ENCODE measurements at places on chromosomes 6 and 20.
A peak's percentile ranks its signal among the peaks of the same experiment; 100 is the strongest.

DNA sequence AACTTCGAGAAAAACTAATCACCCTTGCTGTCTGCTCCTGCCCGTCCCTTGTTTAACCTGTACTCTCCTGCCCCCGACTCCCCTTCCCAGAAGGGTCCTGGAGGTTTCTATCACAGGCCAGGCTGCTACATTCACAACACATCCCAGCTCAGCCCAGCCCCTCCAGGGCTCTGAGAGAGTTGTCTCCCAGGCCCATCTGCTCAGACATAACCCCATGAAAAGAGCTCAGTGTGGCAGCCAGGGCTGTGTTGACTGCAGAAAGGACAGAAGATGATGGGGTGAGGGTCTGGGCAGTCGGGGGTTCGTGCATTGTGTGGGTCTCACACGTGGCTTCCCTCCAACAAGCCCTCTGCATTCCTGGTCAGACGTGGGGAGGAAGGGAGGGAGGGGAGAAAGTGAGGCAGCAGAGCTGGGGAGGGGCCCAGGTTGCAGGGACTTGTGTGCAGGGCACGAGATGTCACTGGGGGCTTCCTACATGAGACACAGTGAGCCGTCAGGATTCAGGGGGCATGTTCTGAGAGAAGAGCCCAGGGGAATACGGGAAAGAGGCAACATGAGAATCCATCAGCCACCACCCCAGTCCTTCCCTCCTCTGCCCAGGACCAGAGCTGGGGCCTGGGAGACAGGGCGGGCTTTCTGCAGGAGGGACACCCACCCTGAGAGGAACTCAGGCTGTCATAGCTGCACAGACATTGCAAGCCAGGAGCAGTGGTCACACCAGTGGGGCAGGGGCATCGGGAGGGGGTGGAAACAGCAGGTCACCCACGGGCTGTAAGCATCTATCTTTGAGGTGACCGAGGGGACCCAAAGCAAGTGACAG, 372.9 kb downstream of the PREX1 start:
- DNase-seq, result no peak

- no peak for DNase-seq
Observed at GRCh38 chr6:50815436-50816114, 3.1 kb upstream of the TFAP2B start.

- DNase-seq, result peak; percentile 92
Observed at GRCh38 chr6:33850869-33851541, 47.2 kb upstream of the MLN start.

GRCh38 chr20:998231-998830, 3.8 kb downstream of the RSPO4 start:
- no peak for DNase-seq

GRCh38 chr6:138955262-138955661, 32.8 kb downstream of the REPS1 start:
- DNase-seq, result no peak

- DNase-seq, result no peak
Observed at GRCh38 chr6:92682516-92683398, 736.6 kb downstream of the EPHA7 start.

DNA sequence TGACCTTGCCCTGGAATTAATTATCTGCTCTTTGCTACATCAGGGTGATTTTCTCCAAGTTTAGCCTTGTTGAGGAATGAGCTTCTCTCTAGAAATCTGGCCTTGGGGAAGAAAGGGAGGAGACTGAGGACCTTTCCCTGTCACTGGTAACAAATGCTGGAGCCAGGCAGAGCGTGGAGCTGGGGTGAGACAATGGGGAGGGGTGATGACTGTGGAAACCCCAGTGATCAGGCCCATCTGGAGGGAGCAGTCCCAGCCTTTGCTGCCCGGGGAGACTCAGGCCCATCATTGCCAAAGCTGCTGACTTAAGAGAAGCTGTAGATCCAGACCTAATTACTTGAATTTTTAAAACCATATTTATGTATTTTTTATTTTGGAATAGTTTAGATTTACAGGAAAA, 31.3 kb downstream of the BCAS4 start:
- no peak for DNase-seq

GRCh38 chr20:16407251-16408067, 165.8 kb downstream of the KIF16B start:
- no peak for DNase-seq

GRCh38 chr6:132016396-132016795, 65.2 kb upstream of the CCN2 start:
- DNase-seq, result no peak

DNA sequence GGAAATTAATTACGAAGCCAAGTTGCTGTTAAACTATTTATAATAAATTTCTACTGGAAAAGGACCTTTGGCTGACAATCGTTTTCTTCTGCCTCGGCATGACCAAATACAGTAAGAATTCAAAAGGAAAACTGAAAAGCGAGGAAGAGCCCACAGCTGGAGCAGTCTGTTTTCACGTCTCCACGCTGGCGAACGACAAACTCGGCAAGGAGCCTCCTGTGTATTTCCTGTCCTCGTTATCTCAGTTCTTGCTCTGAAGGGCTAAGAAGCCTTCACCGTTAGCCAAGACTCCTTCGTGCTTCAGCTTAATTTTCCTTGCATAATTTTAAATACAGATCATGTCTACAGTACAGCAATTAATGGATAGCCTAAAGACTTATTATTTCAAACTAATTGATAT, 214.3 kb upstream of the PLCB4 start:
- no peak for DNase-seq

- DNase-seq, result no peak
Observed at GRCh38 chr6:105804424-105804823, 281.7 kb upstream of the PRDM1 start.

DNA sequence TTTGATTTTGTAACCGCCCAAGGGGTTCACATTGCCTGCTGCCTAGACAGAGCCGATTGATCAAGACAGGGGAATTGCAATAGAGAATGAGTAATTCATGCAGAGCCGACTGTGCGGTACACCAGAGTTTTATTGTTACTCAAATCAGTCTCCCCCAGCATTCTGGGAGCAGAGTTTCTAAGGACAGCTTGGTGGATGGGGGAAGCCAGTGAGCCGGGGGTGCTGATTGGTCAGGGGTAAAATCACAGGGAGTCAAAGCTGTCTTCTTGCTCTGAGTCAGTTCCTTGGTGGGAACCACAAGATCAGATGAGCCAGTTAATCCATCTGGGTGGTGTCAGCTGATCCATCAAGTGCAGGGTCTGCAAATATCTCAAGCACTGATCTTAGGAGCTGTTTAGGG, 60.0 kb upstream of the EZR start:
- DNase-seq, result no peak

- no peak for DNase-seq
Observed at GRCh38 chr6:34600796-34601195, 44.7 kb upstream of the SPDEF start.

- DNase-seq, result no peak
Observed at GRCh38 chr6:148524471-148524882, 181.8 kb downstream of the SASH1 start.

DNA sequence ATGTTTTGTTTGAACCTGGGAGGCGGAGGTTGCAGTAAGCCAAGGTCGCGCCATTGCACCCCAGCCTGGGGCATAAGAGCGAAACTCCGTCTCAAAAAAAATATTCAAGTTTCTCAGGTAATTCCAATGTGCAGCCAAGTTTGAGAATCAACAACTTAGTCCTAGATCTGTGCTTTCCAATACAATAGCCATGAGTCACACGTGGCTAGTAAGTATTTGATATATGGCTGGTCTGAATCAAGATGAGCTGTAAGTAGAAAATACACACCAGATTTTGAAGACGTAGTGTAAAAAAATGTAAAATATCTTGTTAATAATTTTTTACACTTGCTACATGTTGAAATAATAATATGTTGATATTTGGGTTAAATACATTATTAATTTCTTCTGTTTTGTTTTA, 35.0 kb upstream of the BTBD3 start:
- no peak for DNase-seq

DNA sequence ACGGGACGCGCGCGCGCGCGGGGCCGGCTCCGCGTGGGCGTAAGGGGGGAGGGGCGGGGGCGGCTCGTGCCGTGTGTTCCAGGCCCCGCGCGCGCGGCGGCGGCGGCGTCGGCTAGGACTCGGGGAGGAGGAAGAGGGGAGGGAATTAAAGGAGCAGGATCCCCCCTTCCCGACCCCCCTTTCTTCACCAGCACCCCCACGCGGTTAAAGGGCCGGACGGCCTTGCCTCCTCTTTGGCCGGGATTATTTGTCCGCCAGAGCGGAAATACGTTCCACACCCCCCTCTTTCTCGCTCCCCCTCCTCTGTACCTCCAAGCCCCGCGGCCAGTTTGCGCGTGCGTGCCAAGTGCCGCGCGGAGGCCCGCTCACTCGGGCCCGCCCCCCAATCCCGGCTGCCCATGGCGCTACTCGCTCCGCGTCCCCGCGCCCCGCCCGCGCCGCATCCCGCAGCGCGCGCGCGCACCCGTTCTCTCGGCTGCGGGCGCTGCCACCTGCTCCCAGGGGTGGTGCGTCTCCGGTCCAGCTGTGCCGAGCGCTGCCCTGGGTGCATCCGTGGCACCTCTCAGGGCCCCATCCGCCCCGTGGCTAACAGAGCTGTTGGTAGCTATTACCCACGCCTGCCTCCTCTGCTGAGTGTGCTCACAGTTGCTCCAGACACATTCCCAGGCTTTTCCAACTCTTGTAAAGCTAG, at the start of gene ZBTB12:
Gene ZBTB12, minus strand, starts transcription at position 134 of the 691 bp plus-strand sequence. CDS start 781 bp downstream, outside the sequence.
- DNase-seq, result peak; percentile 97

- DNase-seq, result no peak
Observed at GRCh38 chr6:1652842-1653241, 43.1 kb downstream of the FOXC1 start.

- DNase-seq, result peak; percentile 42
Observed at GRCh38 chr6:35736253-35736894, 458 bp upstream of the ARMC12 start.

DNA sequence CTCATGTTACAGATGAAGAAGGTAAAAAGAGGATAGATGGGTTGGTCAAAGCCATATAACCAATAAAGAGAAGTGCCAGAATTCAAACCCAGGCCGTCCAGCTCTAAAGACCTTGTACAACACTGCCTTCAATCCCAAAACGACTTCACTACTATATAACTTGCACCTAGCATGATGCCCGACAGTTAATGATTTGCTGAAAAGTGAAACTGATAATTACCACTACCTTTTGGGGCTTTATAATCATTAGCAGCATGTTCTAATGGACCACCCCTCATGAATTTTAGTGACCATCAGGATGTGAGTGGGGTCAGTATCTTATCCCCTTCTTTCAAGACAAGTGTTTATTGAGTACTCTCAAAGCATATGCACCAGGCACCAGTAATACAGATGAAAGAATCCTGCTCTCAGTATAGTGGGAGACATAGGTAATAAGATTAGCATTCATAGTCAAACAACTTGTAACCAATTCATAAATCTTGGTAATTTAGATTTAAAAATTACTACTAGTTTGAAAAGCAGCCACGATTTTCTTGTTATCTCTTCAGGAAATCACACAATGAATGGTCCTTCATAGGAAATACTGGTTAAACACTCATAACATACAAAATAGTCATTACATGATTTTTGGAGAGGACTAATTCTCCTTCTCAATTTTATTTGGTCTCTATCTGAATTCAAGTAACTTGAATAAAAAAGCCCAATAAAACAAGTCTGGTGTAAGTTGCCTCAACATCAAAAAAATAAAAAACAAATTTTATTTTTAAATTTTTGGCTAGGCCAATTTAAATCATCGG, 98.0 kb downstream of the EPB41L2 start:
- no peak for DNase-seq
